ENCODE measurements at places on chromosomes 12 and 14.

DNA sequence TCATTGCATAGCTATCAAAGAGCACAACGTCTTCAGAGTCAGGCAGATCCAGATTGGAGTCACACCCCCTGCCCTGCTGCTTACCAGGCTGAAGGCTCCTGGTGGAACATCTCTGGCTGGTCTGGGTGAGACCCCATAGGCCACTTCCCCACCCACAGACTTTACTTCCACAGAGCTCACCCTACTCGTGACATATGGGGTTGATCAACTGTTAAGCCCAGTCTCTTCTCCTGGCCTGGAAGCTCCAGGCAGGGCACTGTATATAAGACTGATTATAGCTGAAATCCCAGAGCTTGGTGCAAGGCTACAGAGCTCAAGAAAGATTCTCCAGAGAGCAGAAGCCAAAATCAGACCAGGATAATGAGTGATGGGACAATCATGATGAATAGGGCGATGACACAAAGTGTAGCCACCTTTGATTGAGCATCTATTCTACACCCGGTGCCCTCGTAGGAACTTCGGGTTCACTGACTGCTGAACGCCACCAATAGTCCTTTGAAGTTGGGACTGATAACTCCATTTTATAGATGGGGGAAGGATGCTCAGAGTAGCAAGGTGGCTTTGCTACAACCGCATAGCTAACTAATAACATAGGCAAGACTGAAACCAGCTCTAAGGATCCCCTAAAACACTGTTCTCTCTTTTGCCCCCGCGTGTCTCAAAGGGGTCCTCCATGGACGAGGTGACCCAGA, 287.8 kb downstream of the BCL11B start:
- no peak for DNase-seq

- no peak for DNase-seq
Observed at GRCh38 chr14:63045612-63046320, 508 bp upstream of the KCNH5 start.

- DNase-seq = no peak
Observed at GRCh38 chr14:65604936-65605335, 192.4 kb downstream of the FUT8 start.

- DNase-seq = no peak
Observed at GRCh38 chr12:56190695-56191155, 1.4 kb upstream of the SMARCC2 start.

- DNase-seq = no peak
Observed at GRCh38 chr12:31006416-31007152, 67.1 kb upstream of the DDX11 start.

- peak; percentile 48 for DNase-seq
Observed at GRCh38 chr12:81257947-81258551, 180.2 kb downstream of the ACSS3 start.

- peak; percentile 46 for DNase-seq
Observed at GRCh38 chr12:5588176-5588575, 156.3 kb downstream of the NTF3 start.

GRCh38 chr14:89445273-89445973, 28.4 kb upstream of the FOXN3 start:
- DNase-seq = no peak

Data from fibroblast of skin of left quadriceps (primary cell).